ENCODE measurements at places on chromosomes 2 and 18.

GRCh38 chr2:30704309-30705020 is 102.8 kb downstream of the CAPN13 start:
- no peak for DNase-seq

DNA sequence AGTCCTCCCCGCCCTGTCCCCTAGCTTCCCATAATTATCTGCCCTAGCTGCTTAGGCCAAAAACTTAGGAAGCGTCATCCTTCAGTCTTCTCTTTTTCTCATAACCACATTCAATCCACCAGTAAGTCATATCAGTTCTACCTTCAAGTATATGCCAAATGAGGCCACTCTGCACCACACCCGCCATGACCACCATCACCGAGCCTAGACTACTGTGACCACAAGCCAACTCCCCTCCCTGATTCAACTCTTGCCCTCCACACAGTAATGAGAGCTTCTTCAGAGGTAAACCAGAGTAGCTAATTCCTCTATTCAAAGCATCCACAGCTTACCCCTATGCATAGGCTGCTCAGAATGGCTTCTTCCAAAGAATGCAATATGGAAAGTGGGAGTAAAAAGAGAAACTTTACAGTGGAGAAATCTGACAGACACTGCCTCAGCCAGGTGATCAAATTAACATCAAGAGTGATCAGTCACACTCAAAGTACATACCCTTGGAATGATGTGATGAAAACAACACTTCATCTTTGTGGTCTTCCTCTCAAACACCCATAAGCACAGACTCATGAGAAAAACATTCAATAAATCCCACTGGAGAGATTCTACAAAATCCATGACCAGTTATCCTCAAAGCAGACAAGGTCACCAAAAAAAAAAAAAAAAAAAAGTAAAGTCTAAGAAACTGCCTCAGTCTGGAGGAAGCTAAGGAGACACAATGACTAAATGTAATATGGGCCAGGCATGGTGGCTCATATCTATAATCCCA is 17.7 kb downstream of the MBOAT2 start:
- no peak for DNase-seq

DNA sequence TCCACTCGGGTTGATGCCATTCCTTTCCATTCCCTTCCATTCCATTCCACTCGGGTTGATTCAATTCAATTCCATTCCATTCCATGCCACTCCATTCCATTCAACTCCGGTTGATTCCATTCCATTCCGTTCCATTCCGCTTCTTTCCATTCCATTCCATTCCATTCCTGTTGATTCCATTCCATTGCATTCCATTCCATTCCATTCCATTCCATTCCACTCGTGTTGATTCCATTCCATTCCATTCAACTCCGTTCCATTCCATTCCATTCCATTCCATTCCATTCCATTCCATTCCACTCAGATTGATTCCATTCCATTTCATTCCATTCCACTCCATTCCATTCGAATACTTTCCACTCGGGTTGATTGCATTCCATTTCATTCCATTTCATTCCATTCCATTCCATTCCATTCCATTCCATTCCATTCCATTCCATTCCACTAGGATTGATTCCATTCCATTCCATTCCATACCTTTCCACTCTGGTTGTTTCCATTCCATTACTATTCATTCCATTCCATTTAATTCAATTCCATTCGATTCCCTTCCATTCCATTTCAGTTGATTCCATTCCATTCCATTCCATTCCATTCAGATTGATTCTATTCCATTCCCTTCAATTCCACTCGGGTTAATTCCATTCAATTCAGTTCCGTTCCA is 1141.8 kb downstream of the RPIA start:
- DNase-seq = no peak

GRCh38 chr18:47771922-47772321 is 158.5 kb downstream of the SMAD2 start:
- DNase-seq = no peak

- no peak for DNase-seq
These were observed 58.5 kb downstream of the CABYR start for GRCh38 chr18:24197412-24197811.

- no peak for DNase-seq
These were observed 60.8 kb upstream of the DYNAP start for GRCh38 chr18:54530285-54530684.

- DNase-seq = no peak
These were observed 63.6 kb upstream of the ATL2 start for GRCh38 chr2:38440655-38441054.

- DNase-seq = no peak
These were observed at the start of gene EVA1A for GRCh38 chr2:75560768-75561565. EVA1A (minus strand) TSS chr2:75560939; CDS start chr2:75518140, 42,799 bp downstream.

DNA sequence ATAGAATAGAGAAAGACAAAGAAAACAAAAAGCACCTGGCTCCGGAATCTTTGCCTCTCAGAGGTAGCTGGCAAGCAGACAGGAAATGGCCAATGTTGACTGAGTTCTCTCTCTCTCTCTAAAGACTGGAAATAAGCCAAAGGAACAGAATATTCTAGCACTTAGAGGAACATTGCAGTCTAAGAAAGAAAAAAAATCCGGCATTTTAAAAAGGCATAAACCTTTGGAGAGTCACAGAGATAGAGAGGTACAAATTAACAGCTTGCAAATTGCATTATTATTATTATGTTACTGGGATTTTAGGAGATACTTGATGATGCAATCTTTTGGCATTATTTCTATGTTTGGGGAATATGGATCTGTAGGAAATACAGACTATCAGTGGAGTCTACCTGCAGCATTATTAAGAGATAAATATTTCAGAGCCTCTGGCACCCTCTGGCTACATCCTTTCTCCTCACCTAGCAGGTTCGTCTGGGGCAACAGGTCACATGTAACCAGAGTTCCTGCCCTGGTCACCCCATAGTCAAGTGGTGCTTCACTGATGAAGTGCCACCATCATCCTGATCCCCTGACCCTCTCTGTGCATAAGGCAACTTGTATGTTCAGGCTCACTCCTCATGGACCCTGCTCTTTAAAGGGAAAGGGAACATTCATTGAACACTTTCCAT is 318.9 kb upstream of the ACVR2A start:
- no peak for DNase-seq
